ENCODE measurements at places on chromosomes 7 and 10.

GRCh38 chr7:110918949-110919548 is 171.9 kb upstream of the LRRN3 start:
- no peak for DNase-seq

DNA sequence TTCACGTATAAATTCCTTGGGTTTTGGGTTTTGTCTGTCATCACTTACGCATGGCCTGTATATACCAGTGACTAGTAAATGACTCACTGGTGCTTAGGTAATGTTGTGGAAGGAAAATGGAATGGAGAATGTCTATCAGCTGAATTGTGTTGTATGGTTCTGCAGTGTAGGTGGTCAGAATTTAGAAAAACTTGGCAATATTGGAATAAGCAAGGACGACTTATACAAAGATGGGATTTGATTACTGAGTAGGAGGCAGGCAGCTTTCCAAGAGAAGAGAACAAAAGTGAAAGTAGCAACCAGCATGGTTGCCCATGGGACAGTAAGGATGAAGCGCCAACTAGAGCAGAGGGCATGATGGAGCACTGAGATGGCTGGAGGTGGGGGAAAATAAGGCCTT is 168.6 kb upstream of the CSTF2T start:
- DNase-seq = no peak

- no peak for DNase-seq
These were observed 116.5 kb downstream of the ZMIZ1 start for GRCh38 chr10:79185067-79185774.

- no peak for DNase-seq
These were observed 20.0 kb upstream of the LRRC17 start for GRCh38 chr7:102892631-102893278.

DNA sequence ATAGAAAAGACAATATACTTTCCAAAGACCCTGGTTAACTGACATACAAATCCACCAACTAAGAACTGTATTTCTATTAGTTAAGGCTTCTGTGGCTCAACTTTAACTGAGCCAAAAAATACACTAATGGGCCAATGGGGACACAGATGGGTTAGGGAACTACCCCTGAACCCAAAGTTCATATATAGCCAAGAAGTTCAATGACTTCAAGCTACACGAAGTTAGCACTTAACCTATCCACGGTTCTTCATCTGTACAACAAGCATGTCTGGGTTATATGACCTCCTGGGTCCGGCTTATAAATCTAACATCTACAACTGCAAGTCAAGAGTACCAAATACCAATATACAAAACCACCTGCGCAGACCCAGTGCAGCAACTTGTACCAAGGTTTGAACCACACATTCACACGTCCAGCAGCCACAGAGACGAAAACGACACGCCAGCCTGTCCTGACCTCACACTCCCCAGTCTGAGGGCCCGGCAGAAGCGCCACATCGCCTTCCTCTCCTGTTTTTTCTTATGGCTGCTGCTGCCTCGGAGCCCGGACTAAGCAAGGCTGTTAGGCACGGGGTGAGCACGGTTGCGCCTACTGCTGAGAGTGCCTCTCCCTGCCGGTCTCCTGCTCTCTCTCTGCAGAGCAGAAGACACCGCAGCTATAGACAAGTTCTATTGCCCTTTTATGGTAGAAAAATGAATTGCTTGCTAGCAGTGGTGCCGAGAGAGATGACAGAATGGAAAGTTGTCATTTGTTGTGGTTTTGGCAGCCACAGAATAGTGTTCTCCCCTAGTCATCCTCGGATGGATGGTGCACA is 86.3 kb downstream of the RNF216 start:
- DNase-seq = peak; percentile 82

GRCh38 chr10:110725801-110726630 is 81.9 kb downstream of the RBM20 start:
- no peak for DNase-seq

DNA sequence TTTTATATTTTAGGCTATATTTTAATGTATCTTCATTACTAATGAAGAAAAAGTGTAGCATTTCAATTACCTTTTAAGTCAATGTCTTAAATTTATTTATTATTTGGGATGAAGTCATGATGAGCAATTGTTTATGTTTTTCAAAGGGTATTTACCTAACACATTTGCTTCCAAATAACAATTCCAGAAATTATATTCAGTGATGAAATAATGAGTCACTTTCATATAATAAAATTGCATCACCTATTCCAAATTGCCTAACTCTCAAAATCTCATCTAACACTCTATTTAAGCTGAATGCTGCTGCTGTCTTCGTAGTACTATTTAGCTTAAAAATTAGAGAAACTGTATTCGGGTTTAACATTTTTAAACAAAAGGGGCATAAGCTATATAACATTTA is 97.7 kb downstream of the PRKG1 start:
- DNase-seq = no peak

- DNase-seq = no peak
These were observed 6.2 kb upstream of the ANKRD22 start for GRCh38 chr10:88857831-88858230.

Measured in CD4-positive, alpha-beta T cell treated with Interleukin-21 for 1 hour (primary cell).